ENCODE measurements at places on chromosomes 1 and 21.

DNA sequence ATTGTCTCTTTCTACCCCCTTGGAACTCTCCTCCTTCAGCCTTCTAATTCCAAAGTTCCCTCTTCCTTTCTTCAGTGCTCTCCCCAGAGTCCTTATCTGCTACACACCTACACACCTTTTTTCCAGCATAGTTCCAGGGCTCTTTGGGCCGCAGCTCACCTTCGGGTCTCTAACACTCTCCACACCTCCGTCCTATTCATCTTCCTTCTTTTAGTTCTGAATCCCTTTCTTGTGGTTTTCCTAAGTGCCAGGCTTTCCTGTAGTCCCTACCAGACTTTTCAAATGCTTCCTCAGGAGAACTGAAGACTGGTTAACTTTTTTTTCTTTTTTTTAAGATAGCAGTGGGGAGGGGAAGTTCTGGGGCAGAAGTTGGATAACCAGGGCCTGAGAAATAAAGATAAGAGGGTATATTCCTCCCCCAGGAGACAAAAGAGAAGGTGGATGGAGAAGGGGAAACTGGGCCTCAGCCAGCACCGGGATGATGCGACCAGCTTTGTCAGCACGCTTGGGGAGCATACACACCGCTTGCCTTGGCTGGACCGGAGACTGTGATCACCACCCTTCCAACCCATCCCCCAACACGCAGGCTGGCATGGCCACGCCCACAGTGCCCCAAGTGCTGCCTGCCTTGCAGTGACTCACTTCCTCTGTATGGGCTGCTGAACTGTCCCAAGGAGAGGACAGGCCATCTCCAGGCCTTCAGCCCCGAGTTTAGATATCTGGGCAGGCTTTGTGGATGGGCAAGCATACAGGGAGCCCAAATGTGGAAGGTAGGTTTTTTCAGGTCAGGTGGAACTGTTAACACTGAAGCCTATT is 2.5 kb upstream of the CERS2 start:
- peak; percentile 67 for DNase-seq

DNA sequence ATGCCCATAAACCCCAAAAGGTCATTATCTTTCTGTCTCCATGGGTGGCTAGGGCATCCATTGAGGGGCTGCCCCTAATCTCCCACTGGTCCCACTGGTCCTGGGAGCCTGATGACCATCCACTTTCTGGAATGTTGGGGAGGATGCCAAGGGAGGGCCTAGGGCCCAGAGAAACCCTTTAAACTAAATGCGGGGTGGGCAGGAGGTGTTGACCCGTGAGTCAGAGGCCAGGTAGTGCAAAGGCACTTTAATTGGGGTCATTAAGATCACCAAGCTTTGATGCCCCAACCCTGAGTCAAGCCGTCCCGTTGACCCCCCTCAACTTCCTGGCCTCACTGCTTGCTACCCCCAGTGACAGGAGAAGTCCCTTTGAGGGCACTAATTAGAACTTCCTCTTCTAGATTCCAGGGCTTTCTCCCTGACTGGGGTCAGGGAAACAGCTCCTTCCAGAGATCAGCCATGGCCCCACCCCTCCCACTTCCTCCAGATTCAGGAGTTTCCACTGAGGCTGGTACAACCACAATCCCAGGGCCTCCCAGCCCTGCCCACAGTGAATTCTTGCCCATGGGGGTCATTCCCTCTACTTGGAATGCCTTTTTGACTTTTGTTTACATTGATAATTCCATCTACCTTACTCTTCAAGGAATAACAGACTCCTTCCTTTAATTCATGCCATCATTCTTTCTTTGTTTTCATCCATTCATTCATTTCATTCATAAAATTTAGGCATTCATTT is 15.5 kb upstream of the SERINC2 start:
- no peak for DNase-seq

- peak; percentile 52 for DNase-seq
Measured at GRCh38 chr1:234597894-234598293, 12.1 kb downstream of the IRF2BP2 start.

DNA sequence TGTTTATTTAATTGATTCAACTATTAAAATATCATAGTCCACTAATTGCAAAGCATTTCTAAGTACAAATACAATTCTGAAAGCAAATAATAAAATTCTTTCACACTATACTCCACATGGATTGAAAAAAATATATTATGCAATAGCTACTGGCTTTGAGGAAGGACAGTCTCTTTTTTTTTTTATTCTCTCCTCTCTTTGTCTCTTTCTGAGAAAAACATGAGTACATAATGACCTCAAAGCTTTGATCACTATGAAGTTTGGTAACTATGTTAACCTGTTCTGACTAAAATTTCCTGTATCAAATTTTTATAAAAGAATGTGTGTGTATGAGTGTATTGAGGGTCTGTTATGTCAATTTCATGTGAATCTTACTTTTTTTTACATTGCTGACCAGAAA is 96.2 kb downstream of the RGS2 start:
- no peak for DNase-seq

- no peak for DNase-seq
Measured at GRCh38 chr1:160731990-160732389, 7.1 kb upstream of the SLAMF7 start.

DNA sequence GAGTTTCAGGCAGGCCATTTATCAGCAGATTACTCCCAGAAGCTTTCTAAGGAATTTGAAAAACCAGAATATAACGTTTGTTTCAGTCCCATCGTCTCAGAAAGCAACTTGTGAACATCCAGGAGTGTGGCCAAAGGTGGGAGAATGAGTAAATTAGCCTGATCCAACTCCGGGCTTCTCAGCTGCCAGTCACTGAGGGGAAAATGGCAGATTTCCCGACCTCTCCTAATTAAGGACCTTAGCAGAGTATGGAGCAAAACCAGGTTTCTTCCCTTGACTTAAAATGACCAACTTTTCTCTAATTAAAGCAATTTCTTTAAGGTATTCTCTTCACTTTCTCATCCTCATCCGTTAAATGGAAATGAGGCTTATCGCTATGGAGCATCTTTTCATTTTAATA is 1.0 kb downstream of the CORT start:
- no peak for DNase-seq

DNA sequence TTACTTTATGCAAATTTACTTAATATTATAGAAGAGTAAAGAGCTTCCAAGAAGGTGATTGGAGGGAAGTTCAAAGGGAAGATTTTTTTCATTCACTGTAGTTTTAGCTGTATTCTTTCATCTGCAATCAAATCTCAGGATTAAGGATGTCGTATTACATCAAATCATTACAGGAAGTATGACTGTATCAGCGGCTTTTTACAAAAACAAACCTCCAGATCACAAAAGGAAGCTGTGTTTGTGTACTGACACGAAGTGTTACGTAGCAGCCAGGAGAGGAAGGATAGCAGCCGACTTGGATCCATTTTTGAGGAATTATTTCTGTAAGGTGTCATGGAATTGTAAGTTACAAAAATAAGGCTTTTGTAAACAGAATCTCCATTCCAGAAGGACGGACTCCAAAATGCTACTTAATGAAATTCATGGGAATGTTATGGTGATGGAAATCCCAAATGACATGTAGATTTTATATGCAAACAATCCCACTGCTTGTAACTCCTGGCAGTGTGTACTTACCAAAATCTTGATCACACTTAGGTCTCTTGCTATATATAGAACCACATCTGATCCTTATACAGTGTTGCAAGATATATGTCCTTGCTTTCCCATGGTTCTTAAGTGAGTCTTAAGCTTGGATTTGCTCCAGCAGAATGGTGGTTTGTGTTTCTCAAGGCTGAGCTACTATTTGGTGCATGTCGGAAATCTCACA is 49.8 kb downstream of the KCNJ15 start:
- no peak for DNase-seq

DNA sequence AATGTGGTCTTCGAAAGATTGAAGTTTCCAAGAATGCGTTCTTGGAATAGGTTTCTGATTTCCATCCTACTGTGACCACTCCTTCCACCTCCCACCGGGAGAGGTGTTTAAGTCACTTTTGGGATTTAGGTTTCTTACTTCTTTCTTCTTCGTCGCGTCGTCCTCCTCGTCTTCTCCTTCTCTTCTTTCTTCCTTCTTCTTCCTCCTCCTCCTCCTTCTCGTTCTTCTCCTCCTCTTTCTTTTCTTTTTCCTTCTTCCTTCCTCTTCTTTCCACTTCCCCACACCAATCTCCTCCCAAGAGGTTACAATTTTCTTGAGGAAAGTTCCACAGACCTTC is 2.1 kb downstream of the CACHD1 start:
- no peak for DNase-seq

GRCh38 chr21:36089946-36090345 is 20.1 kb downstream of the CBR1 start:
- no peak for DNase-seq

DNA sequence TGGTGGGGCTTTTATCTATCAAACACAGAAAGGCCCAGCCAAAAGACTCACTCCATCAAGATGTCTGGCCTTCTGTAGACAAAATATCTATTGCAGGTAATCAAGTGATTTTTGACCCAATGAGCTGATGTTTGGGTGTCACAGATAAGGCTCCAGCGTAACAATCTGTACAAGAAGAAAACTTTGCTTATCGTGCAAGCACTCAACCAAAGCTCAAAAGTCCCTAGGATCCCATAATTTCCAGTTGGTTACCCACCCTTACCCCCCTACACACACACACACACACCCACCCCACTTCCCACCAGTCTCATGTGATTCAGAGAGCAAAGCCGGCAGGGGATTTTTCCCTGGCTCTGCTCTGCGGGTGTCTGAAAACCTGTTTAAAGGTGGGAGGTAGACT is 5.8 kb downstream of the ITPKB start:
- DNase-seq = no peak

DNA sequence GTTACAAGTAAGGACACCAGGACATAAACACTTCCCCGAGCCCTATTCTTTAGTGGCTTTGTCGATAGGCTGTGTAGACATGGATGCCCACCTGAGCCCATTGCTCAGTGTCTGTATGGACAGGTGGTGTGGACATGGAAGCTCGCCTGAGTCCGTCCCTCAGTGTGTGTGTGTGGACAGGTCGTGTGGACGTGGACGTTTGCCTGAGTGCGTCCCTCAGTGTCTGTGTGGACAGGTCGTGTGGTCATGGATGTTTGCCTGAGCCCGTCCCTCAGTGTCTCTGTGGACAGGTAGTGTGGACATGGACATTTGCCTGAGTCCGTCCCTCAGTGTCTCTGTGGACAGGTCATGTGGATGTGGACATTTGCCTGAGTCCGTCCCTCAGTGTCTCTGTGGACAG is 38.7 kb upstream of the COL6A2 start:
- no peak for DNase-seq

GRCh38 chr1:42966688-42967612 is 8.3 kb upstream of the SLC2A1 start:
- no peak for DNase-seq

DNA sequence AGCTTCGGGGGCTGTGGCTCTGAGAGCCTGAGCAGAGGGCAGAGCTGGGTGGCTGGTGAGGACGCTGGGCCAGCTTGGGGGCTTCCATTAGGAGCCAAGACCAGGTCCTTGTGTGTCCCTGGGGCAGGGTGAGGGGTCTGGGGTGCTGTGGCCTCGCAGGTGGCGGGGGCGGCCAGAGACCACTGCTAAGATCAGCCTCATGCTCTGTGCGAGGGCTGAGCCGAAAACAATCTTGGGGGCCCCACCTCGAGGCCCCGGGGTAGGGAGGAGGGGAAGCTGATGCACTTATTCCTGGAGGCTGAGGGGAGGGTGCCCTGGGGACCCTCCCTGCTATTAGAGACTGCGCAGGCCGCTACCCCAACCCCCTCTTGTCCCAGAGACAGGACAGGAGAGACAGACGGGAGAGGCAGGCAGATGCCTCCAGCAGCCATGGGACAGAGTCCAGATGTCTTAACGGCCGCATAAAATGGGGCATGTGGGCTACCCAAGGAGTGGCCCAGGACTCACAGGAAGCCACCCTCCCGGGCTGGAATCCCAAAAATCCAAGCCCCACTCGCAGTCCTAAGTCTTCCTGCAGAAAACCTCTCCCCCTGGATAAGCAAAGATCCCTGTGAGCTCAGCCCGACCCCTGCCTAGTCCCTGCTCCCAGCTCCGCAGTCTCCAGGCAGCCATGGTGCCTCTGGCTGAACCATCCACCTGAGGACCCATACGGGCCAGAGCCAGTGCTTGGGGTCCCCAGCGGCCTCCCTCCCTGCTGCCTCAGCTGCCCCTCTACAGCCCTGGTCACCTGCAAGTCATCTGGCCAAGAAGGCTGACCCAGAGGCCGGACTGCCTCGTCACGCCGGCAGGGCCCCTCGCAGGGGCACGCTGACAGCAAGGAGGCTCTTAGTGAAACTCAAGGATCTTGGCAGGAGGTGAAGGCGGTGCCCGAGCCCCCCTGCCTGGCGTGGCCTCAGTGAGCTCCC is 43.6 kb upstream of the COL18A1 start:
- no peak for DNase-seq

GRCh38 chr1:22875241-22875640 is 97.4 kb downstream of the LACTBL1 start:
- DNase-seq = no peak

DNA sequence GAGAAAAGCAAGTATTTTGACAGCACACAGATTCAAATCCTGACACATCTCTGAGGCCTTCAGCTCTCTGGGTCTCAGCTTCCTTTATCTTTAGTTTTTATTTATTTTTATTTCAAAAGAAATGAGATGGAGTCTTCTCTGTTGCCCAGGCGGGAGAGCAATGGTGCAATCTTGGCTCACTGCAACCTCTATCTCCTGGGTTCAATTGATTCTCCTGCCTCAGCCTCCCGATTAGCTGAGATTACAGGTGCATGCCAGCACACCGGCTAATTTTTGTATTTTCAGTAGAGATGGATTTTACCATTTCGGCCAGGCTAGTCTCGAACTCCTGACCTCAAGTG is 19.1 kb upstream of the ATP2B4 start:
- DNase-seq = no peak

DNA sequence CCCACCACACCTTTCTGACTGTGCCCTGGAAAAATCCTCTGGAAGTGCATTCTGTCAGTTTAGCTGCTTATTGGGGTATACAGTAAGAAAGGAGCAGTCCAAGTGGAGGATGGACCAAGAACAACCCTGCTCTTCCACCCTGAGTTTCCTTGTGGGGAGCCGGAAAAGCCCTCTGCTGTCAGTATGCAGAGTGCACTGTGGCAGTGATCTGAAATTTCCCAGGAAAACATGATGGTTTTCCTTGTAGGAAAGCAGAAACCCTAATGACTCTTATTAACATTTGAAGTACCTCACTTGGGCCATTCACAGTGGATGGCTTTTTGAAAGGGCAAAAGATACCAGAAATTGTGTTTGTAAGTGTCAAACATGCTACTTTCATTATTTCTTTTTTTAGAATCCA is 20.5 kb downstream of the ELAVL4 start:
- DNase-seq = no peak

- DNase-seq = no peak
Measured at GRCh38 chr21:30839304-30839703, 9.7 kb upstream of the KRTAP7-1 start.
